ENCODE measurements at places on chromosomes 5 and 9.

GRCh38 chr5:82306151-82306550 lies 28.0 kb upstream of the RPS23 start:
- no peak for DNase-seq

GRCh38 chr5:138925090-138925635 lies 50.0 kb upstream of the LRRTM2 start:
- no peak for DNase-seq

- no peak for DNase-seq
These were observed 64.1 kb downstream of the PJA2 start for GRCh38 chr5:109345699-109346098.

DNA sequence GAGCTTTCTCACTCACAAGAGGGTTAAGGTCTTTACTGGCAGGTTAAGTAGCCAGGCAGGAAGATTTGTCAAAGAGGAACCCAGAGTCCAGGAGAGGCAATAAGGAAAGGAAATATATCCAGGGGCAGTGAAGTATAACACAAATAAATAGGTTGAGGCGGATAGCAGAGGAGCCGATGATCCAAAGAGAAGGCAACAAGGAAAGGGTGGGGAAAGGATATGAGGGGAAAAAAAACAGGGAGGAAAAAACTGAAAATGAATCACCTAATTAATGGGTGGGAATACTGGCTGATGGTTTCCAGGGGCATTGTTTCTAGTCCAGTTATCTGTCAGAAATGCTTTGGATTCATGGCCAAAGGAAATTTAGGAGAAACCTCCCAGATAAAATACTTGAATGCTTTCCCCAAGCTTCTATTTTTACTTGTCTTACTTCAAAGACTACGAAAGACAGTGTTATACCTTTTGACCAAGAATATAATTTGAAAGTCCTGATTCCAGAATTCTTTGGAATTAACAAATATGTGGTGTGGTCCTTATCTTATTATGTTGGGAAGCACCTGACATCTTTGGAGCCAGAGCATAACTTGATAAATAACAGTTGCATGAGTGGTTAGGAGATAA lies 146.5 kb downstream of the AOPEP start:
- no peak for DNase-seq

- no peak for DNase-seq
These were observed 200.2 kb downstream of the DAB2IP start for GRCh38 chr9:121851641-121852091.

- no peak for DNase-seq
These were observed 107.2 kb downstream of the PDE4D start for GRCh38 chr5:59786334-59786805.

- DNase-seq = no peak
These were observed 4.1 kb downstream of the CCDC69 start for GRCh38 chr5:151219789-151220188.

GRCh38 chr5:10778179-10778910 lies 17.3 kb upstream of the DAP start:
- no peak for DNase-seq

DNA sequence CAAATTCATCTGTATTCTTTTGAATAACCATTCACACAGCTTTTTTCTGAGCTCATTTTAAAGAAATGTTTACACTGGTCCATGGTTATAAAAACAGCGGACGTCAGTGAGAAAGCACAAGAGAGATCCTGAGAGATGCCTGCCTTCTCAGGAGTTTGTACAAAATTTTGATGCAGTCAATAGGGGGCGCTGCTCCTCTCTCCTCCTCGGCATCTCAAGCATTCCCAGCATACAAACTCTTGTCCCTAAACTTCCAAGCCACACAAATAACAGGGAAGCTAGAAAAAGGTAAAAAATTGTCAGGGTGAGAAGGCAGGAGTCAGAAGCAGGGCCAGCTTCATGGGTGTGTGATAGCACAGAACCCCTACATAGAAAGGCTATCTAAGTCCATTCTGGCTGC lies 11.2 kb upstream of the CCDC152 start:
- no peak for DNase-seq

DNA sequence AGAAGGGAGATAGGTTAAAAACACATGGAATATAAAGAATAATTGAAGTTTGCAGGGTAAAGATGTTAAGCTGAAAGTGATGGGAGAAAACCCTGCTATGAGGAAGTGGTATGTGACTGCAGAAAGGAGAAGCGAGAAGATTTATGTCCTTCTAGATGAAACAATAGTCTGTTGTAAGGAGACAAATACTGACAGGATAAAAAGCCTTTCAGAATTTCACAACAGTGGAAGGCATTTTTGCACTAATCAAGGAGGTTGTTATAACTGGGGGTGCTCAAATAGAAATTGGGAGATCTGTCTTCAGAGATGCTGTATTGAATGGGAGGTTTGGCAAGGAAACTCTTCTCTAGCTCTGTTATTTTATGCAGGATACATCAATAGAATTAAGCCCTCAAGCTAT lies 69.6 kb downstream of the NMUR2 start:
- DNase-seq = no peak

GRCh38 chr5:128537221-128537999 lies 635 bp downstream of the FBN2 start:
- no peak for DNase-seq

DNA sequence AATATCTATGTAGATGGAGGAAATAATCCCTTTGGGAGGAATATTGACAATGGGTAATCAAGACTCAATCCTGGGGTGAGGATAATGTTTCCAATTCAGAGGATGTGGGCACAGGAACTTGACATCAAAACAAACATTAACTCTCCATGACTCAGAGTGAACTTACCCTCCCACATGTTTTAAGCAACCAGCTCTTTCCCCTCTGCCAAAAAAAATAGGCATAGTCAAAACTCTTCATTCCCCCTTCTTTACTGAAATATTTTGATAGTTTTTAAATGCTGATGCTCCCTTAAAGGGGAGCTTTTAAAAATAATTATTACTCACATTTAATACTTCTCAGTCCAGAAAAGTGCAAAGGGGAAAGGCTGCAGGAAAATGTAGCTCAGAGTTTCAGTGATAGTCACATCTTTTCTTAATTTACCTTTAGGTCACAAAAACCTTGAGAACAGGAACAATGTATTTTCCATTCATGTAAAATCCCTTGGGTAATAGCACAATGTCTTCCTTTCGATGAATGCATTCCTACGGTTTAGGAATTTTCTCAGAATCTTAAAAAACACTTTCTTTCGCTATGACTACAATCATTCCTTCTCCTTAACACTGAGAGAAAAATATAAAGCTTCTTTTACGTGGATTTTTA lies 298.4 kb upstream of the GRAMD2B start:
- DNase-seq = no peak

DNA sequence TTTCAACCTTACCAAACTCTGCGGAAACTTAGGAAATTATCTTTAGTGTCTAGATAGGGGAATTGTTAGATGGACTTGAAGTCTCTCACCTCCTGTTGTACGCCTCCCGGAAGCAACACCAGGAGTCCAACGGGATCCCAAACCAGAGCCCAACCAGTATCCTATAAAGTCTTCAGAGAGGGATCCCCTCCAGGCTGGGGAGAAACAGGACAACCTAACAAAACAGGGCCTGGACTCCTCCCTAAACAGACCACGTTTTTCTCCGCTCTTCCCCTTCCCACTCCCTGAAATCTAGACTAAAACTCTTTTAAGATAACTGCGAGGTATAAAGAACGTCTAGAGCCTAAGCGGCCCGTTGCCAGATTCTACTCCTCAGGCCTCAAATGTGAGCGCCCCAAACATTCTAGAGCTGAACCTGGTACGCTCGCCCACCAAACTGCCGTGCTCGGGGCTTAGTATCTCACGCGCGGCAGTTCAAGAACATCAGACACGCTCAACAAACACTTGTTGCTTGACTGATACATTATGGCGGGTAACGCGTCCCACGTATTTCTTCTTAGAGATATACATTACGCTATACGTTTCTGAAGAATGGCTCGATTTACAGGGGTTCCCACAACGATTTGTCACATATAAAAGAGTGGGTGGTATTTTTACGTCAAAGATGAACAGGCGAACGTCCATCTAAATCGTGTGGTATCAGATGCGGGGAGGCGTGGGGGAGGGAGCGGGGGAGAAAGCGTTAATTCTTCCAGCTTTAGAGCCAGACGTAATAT lies 663 bp upstream of the SMIM27 start:
- peak; percentile 47 for DNase-seq

DNA sequence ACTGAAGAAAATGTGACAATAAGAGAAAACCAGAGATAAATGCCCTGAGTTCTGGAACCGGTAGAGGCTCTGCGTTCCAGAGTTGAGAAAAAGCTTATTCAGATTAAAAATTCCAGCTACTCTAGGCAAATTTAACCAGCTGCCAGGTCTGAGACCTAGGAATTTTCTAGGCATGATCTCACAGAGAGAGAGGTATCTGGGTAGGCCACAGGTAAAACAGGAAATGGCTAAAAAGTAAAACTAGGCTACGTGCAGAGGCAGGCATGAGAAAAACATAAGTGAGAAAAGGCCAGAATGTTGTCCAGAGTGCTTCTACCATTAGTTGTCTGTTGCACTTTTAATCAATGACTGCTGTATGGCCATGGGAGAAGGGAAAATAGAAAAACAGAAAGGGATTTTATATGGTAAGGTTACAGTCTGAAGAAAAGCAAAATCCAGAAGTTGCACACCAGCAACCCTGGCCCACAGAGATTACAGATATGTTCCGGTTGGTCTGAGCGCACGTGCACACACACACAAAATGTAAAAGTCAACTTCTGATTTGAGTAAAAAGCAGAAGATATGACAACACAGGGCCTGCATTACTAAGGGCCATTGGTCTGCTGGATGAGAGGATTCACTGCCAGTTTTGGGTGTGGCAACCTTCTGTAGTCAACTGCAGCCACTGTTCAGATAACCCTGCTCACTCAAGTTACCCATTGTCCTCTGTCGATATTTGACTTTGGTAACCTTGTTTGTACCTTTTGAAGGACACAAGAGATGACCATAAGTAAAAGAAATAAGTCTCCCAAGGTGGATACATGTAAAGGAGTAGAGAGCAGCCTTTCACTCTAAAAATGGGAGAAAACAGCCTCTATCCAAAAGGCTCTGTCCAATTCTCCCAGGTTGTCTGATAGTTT lies 266.0 kb downstream of the DTWD2 start:
- no peak for DNase-seq

- no peak for DNase-seq
These were observed 9.3 kb downstream of the BAAT start for GRCh38 chr9:101375546-101375945.

- peak; percentile 41 for DNase-seq
These were observed 8.6 kb downstream of the ITK start for GRCh38 chr5:157189223-157189622.

GRCh38 chr5:133247151-133247709 lies 195.4 kb downstream of the HSPA4 start:
- DNase-seq = no peak

GRCh38 chr9:126999315-127000068 lies 84.9 kb downstream of the RALGPS1 start:
- DNase-seq = no peak

DNA sequence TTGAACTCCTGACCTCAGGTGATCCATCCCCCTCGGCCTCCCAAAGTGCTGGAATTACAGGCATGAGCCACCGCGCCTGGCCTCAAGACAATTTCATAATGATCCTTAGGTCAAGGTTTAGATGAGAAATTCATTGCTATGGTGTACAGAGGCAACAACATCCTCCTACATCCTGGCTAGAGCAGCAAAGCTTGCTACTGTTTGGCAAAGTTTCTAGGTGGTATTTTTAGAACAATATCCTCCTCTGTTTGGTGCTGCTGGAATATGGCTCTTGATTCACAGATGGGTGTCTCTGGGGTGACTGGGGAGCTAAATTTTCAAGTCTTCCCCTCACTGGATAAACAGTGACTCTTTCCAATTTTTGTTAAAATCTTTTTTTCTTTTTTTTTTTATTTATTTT lies 30.6 kb downstream of the CRHBP start:
- no peak for DNase-seq

- DNase-seq = no peak
These were observed 83.3 kb downstream of the ZNF608 start for GRCh38 chr5:124663101-124663506.

- no peak for DNase-seq
These were observed 95.7 kb downstream of the SV2C start for GRCh38 chr5:76178913-76179312.

- DNase-seq = no peak
These were observed 20.2 kb downstream of the HOMER1 start for GRCh38 chr5:79493596-79494345.

GRCh38 chr9:26786564-26786963 lies 106.0 kb downstream of the CAAP1 start:
- DNase-seq = no peak

- no peak for DNase-seq
These were observed 29.2 kb upstream of the TIFAB start for GRCh38 chr5:135481387-135481786.

GRCh38 chr9:94928691-94929368 lies 202.3 kb downstream of the AOPEP start:
- no peak for DNase-seq

GRCh38 chr9:14203356-14204056 lies 110.4 kb downstream of the NFIB start:
- DNase-seq = no peak

- DNase-seq = no peak
These were observed 10.6 kb upstream of the EXOC3 start for GRCh38 chr5:432201-432927.

DNA sequence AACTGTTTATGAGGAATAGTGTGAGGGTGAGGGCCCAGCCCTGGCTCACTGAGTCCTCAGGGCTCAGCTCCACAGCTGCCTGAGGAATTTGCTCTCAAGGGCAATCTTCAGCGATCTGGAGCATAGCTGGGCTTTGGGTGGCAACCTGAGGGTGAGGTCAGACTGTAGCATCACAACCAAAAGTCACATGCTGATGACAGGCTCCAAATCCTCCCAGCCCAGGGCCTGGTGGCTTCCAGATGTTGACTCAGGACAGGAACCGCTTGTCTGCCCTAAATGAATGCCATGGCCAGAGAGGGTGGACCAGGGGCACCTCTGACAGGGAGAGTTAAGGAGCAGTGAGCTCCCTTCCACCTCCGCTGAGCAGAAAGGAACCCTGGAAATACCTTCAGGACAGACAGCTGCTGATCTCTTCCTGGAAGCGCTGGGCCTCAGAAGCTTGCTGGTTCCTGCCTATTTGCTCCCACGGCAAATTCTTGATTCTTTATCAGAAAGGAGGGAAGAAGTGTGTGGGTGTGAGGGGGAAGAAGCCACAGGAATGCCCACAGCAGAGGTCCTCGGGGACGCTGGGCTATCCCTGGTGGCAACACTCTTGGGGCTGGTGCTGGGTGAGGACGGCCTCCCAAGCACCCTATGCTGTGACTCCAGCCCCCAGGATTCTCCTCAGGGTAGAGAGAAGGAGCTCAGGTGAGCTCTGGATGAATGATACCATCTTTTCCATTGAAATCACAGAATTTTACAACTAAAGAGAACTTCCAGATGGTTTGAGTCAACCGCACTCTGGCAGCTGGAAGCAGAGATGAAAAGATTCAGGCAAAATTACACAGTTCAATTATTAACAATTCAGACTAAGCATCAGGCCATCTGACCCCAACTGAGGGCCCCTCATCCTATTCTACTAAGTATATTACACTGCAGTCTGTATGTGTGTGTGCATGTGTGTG lies 13.8 kb upstream of the CTSL start:
- no peak for DNase-seq

GRCh38 chr5:88929385-88929784 lies 46.4 kb upstream of the MEF2C start:
- DNase-seq = no peak
